ENCODE measurements at places on chromosomes 1 and 21. TPM values are rescaled to one million over a fixed set of nuclear protein-coding genes. Genes with fewer than 3 reads are reported as not detected.

MYOM3 gene
- 39.5 TPM for total RNA-seq

- no peaks in the 10 kb centered on the region for H3K4me1 ChIP-seq
- H3K27ac ChIP-seq, result no peak overlapping the region
- H3K4me3 ChIP-seq, result no peak overlapping the region
- peak; percentile 15 for DNase-seq
These were observed 137.4 kb downstream of the BACH1 start for GRCh38 chr21:29436143-29436542.

RAB42 gene
- total RNA-seq, result 1.8 TPM

GPR153 gene
- total RNA-seq, result 5.7 TPM

DNA sequence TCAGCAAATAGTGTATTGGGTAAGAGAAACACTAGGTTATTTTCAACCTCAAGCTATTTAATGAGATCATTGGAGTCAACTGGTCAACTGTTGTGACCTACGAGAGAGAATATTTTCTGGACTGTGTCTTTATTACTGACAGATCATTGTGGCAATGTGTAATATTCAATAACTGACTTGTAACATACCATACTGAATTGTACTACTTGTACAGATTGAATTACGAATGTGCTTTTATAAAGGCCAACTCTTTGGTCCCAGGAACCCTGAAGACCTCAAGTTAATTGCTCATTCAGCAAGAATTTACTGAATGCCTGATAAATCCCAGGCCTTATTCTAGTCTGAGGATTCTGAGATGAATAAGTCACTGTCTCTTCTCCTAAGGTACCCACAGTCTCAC is 56.1 kb upstream of the CAMK1G start:
- no peaks in the 10 kb centered on the region for H3K36me3 ChIP-seq
- no peak overlapping the region for H3K4me3 ChIP-seq
- no peak overlapping the region for H3K27ac ChIP-seq
- no peak for DNase-seq
- no peaks in the 10 kb centered on the region for H3K27me3 ChIP-seq
- no peaks in the 10 kb centered on the region for H3K4me1 ChIP-seq

GRCh38 chr1:84259376-84259775 is 42.1 kb upstream of the SAMD13 start:
- H3K36me3 ChIP-seq, result no peaks in the 10 kb centered on the region
- H3K4me1 ChIP-seq, result peaks cover 3% of the 10 kb centered on the region
- no peak overlapping the region for H3K27ac ChIP-seq
- no peaks in the 10 kb centered on the region for H3K27me3 ChIP-seq

- peak within 1 kb of the TSS; percentile 78 for H3K4me3 ChIP-seq
- H3K4me1 ChIP-seq, result peaks cover 21% of the 10 kb centered on the region
- no peaks in the 10 kb centered on the region for H3K36me3 ChIP-seq
- DNase-seq, result peak; percentile 99
- peak within 1 kb of the TSS; percentile 74 for H3K27ac ChIP-seq
- no peaks in the 10 kb centered on the region for H3K27me3 ChIP-seq
These were observed at the start of gene PSMA5 for GRCh38 chr1:109426281-109427170. PSMA5 (minus strand) TSS chr1:109426448; CDS start chr1:109426330, 118 bp downstream.

KCNJ6 gene
- total RNA-seq, result 0.24 TPM

Measured in testis (tissue), 5 donors.